ENCODE measurements at places on chromosomes 1 and 21.

DNA sequence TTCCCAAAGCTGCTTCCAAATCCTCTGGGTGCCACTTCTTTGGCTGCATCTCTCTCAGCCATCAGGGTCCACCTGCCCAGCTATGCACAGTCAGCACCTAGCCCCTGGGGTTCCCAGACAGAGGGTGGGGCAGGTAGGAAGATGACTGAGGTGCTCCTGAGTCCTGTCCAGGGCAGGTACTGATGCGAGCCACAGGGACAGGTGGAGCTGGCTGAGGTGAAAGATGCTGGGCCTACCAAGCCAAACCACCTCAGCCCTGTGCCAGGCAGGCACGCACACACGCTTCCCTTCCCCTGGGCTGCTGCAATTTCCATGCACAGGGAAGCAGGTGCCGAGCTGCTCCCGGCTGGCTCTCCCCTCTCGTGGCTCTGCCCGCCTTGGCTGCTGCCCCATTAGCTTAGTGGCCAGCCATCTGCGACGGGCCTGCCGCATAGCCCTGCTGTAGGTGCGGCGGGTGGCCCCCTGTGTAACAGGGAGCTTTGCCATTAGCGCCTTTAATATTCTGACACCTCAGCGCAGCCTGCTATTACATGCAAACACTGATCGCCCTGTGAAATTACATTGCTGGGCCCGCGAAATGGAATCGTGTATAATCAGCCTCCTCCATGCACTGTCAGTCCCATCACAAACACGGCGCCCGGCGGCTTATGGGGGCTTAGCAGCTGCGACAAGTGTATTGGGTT lies 38.9 kb downstream of the DMAP1 start:
- no peak for DNase-seq

- no peak for DNase-seq
Measured at GRCh38 chr1:173411835-173412742, 65.0 kb upstream of the PRDX6 start.

DNA sequence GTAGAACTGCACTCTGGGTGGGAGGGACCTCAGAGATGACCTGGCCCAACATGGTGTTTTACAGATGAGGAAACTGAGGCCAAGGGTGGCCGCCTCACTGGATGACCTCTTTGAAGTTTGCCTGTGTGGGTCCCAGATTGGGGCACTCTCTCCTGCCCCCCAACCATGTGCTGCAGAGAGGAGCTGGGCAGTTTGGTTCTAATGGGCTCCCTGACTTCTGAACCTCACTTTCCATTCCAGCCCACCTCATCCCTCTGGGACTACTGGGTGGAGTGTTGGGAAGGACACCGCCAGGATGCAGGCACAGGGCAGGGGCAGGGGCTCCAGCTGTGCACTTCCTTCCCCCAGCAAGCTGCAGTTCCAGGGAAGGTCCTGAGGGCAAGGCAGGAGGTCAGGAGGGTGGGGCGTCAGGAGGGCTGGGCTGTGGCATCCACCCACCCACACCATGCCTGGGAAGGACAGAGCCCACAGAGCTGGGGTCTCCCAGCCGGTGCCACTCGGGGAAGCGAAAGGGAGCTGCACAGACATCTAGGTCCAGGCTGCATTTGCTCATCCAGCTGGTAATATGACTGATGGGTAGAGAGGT lies 10.3 kb upstream of the EPS8L3 start:
- no peak for DNase-seq

- DNase-seq, result peak; percentile 54
Measured at GRCh38 chr1:227788271-227789083, 27.0 kb upstream of the PRSS38 start.

DNA sequence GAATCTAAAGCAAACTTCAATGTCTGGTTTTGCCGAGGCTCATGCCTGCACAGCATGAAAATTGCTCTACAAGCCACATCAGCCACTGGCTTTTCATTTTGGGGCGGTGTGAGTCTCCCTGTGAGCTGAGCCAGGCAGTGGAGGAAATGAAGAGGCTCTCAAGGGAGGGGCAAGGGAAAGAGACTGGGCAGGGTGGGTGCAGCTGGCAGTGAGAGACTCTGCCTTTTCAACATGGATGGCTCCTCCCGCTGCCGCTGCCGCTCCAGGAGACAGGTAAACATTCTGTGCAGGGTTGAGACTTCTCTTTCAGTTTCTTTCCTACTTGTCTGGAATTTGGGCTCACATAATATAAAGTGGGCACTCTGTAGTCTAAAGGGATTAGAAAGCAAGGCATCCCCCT lies 11.3 kb upstream of the CTSE start:
- peak; percentile 40 for DNase-seq

- DNase-seq, result peak; percentile 12
Measured at GRCh38 chr1:232462213-232462612, 167.7 kb downstream of the SIPA1L2 start.

DNA sequence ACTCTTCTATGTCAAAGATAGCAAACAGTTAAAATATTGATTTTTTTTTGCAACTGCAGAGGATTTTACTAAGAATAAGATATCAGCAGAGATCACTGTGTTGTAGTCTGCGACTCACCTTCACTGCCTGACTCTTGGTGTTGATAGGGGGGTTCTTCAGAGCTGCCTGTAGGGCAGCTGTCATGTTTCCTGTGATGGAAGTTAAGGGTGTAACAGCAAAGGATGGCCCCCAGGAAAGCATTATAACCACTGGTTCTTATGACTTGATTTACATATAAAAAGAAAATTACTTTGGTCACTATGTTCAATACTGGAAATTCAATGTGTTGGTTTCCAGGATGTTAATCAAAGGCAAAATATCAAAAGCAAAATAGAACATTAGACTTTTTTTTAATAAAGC lies 2.6 kb downstream of the ARPC5 start:
- DNase-seq, result no peak

DNA sequence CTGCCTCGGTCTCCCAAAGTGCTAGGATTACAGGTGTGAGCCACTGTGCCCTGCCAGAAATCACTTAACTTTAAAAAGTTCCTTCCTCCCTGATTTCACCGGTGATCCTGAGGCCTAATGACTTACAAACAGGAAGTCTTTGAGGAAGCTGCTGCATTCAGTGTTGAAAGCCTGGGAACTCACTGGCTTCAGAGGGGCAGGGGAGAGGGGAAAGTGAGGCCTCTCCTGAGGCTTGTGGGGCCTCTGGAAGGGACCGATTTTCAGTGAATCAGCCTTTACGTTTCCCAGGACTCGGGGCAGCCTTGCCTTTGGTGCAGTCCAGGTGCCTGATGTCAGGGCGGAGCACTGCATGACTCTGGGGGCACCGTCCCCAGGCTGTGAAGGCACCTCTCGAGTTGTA lies 30.1 kb upstream of the ARHGEF10L start:
- no peak for DNase-seq

DNA sequence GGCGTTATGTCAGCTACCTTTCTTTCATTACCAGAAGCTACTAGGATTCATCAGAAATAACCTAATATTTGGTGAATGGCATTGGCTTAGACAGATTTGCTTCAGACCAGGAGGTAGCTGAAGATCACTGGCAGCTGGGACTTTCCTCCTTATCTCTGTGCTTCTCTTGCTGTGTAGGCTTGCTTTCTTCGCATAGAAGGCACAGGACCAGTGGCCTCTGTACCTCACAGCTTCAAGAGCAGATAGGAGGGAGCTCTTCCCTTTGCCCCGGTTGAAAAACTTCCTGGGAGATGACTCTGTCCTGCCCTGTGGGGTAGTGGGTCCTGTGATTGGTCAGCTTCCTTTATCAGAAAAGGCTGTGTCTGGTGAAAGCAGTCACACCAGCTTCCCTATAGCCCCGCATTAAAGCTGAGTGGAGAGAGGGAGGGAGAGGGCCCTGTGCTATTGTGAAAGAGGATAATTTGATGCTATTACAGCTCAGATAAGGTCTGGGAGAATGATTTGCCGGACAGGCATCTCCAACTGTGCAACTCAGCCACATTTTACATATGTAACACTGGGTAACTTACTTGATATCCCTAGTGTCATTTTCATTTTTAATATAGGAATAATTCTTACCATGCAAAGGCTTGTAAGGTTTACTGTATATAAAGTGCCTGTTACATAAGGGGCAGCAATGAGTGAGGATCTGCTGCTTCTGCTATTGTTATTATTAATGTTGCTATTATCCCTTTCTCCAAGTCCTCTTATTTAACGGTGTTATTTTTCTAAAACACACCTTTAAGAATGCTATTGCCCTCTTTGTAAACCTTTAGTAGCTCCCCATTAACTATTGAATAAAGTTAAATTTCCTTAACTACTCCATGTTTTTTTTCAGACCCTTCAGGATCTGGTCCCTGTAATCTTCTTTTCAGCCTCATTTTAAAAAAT lies 31.6 kb downstream of the OSBPL9 start:
- no peak for DNase-seq

- DNase-seq, result no peak
Measured at GRCh38 chr1:27992276-27992675, 32.5 kb downstream of the XKR8 start.

- DNase-seq, result no peak
Measured at GRCh38 chr1:245205396-245205795, 50.6 kb downstream of the KIF26B start.

- no peak for DNase-seq
Measured at GRCh38 chr21:39094087-39094780, 89.0 kb downstream of the PSMG1 start.

DNA sequence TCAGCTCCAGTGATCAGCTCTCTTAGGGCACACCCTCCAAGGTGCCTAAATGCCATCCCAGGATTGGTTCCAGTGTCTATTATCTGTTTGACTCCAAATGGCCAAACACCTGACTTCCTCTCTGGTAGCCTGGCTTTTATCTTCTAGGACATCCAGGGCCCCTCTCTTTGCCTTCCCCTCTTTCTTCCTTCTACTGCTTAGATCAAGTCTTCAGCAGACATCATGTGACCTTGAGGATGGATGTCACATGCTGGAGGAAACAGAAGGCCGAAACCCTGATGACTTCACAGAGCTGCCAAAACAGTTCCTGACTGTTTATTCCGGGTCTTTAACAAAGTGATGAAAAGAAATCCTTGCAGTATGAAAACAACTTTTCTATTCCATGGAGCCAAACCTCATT lies 24.4 kb upstream of the WDR26 start:
- DNase-seq, result no peak

DNA sequence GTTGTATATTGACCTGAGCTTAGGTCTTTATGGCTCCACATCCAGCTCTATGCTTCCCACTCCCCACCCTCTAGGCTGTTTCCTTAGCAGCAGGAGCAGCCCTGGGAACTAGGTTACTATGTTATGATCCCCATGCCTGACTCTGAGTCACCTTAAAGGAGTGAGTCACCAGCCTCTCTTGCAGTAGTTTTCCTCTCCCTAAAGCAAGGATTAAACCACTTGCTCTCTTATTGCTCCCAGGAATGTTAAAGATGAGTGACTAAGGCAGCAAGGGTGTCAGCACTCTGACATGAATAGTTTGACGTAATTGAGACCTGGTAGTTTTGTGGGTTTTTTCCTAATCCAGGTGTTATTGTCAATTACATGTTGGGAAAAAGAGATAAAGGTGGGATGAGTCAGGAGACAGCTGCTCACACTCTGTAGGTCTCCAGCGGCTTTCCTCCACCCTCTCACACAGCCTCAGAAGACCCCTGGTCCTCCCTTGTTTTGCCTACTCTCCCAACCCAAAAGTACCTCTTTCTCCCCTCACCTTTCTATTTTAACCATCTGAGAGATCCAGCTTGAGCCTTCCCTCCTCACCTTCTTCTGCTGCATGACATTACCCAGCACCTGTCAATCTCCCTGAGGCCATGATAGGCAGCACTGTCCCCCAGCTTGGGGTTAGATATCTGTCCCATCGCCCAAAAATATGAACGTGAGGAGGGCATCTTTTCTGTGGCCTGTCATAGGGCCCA lies 369.1 kb upstream of the VAMP3 start:
- peak; percentile 74 for DNase-seq

- DNase-seq, result no peak
Measured at GRCh38 chr21:44499211-44499560, 40.8 kb downstream of the KRTAP10-1 start.

DNA sequence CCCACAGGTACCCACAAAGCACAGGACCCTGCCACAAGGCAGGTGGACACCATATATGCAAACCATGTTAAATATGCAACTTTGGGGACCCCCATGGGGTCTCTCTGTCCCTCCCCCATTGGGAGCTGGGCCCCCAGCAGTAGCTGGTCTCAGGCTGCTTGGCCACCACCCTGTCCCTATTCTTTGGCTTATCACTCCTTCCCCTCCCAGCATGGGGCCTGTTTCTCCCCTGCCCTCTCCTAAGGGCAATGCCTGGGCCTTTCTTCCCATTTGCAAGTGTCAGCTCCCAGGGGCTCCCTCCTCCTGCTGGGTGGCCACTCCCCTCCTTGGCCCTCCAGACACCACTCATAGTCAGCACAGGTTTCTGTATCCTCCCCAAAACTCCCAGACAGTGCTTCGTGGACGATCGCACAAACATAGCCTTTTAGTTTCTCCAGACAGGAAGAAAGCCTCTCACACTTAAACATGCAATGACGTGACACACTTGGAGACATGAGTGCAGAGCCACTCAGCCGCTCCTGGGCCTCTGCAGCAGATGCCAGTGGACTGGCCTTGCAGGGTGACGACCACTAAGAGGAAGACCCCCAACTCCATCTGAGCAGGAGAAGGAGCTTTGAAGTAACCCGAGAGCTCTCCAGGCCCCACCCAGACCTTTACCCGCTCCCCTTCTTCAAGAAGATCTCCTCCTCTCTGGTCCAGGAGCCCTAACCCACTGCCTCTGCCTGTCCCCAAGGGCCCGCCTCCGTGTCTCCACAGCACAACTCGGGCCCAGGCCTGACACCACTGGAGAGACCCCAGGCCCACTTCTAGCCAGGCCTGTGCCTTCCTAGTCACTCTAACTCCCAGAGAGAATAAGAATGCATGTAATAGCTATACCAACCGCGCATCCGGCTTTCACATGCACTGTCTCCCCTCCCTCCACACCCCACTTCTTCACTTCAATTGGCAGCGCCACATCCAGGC lies 22.9 kb downstream of the CITED4 start:
- no peak for DNase-seq

GRCh38 chr1:154453574-154454352 lies 48.3 kb upstream of the TDRD10 start:
- DNase-seq, result peak; percentile 23

DNA sequence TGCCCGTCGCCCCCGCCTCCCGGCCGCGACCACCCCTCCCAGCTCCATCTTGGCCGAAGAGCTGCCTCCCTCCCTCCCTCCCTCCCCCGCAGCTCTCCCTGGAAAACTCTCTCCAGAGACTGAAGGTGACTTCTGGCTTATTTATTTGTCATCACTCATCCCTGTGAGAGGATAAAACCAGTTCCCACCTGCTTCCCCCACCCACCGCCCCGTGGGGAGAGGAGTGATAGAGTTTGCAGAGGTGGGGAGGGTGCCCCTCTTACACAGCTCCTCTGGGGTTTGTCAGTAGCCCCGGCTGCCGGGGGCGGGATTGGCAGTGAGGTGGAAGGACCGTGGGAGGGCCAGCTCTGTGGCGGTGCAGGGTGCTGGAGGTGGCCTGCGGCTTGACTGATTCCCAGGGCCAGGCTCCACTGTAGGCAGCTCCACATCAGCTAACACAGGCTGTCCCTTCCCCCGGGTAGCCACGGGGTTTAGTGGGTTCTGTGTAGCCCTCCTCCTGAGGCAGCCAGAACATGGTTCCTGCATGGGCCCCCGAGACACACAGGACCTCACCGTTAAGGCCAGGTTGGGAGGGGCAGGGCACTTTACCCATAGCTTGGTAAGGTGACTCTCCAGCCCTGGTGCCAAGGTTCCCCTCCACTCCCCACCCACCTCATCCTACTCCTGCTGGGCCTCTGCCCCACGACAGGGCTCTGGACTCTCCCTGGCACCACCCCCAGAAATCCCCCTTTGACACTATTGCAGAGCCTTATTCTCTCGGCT lies 62.2 kb downstream of the ELK4 start:
- no peak for DNase-seq

GRCh38 chr1:206463137-206463536 lies 7.1 kb upstream of the IKBKE start:
- DNase-seq, result no peak
